ENCODE measurements at places on chromosomes 4 and X.

DNA sequence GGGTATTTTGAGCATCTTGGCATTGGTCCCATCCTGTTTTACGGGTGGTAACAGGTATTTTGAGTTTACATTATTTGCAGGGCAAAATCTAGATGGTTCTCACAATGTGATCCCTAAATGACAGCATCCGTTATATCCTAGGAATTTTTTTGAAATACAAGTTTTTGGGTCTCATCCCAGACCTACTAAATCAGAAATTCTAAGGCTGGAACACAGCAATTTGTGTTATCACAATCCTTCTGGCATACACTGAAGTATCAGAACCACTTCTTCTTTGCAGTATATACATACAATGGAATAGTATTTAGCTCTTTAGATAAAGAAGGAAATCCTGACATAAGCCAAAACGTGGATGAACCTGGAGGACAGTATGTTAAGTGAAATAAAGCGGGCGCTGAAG is 104.1 kb upstream of the LSM6 start:
- DNase-seq = no peak

GRCh38 chr4:121923306-121923705 is 28.6 kb downstream of the TRPC3 start:
- no peak for DNase-seq

DNA sequence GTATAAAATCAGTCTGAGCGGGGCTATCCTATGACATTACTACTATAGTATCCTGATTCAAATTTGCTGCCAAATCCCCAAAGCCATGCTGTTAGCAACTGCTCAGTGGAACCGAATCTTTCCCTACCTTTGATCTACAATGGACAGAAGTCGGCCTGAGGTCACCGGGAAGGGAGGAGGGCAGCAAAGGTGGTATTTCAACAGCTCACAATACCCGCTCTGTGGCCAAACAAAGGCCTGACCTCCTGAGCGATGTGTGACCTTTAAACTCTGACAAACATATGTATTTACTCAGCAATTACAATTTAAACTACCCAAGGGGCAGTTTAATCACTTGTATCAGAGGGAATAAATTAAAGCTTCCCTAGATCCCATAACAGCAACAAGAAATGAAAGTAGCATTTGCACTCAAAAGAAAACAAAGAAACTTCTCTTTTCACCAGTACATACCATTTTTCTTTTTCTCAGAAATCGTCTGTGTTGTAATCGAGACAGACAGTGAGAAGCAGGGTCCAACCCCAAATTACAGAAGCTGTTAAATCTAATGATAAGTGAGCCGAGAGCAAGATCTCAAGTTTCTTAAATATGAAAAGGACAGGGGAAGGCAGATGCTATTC is 11.6 kb upstream of the TMEM128 start:
- DNase-seq = no peak

DNA sequence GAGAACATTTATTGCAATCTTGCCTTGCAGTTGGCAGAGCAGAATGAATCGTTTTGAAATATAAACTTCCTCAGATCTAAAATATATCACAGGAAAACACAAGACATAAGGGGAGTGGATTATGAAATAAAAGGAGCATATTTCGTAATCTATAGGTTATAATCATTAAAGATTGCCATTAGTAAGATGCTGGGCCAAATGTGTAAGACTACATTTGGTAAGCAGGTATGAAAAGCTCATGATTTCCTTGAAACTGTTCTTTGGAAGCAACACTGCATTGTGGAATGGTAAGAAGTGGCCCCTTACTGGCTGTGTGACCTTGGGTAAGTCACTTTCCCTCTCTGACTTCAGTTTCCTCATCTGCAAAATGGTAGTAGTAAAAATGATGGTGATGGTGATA is 68.3 kb downstream of the AFF2 start:
- no peak for DNase-seq

GRCh38 chrX:24720036-24720435 is 26.3 kb downstream of the POLA1 start:
- DNase-seq = no peak

GRCh38 chr4:145619639-145619996 is 433 bp downstream of the MMAA start:
- peak; percentile 63 for DNase-seq

- no peak for DNase-seq
Observed at GRCh38 chr4:109574443-109574850, 14.4 kb downstream of the MCUB start.

DNA sequence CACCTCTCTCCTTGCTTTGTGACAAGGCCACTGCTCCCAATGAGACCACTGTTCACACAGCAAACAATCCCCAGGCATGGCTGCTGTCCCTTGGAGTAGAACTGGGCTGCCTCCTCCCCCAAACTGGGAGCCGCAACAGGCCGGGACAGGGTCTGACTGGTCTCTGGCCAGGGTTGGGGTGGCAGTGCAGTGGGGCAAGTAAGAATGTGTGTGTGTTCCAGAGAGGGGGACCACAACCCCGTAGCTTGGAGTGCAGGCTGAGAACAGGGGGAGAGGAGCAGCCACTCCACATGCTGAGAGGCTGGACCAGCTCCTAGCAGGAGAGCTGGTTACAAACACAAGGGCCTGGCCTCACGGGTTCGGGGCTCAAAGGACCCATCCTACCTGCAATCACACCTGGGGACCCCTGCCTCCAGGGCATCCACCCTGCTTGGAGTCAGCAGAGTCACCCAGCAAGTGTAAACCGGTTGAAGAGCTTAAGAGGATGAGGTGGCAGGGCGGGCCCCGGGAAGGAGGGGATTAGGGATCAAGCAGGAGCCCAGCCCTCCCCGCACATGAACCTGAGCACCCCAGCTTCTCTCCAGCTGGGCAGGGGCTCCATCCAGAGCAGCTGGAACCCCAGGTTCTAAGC is 3.8 kb upstream of the ZNF185 start:
- DNase-seq = no peak

DNA sequence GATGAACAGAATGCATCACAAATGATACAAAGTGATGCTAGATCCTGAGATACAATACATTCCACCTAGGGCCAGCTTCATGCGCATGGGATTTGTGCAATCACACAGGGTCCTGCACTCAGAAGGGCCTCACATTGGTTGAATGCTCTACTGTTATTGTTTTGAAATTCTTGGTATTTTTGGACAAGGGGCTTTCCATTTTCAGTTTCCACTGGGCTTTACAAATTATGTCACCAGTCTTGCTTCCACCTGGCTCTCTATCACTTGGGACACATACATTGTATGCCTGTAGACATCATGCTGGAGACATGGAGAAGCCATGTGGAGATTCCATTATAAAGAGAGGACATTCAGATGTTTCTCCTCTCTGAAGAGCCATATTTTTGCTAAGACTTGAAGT is 155.8 kb downstream of the NAA11 start:
- no peak for DNase-seq
